T-helper 17 cell (primary cell): ENCODE measurements at places on chromosomes 6 and 20.

GRCh38 chr6:17211101-17211500, 70.1 kb upstream of the RBM24 start:
- H3K4me1 ChIP-seq = no peaks in the 10 kb centered on the region
- H3K27ac ChIP-seq = no peak overlapping the region
- H3K27me3 ChIP-seq = peaks cover 5% of the 10 kb centered on the region
- H3K36me3 ChIP-seq = no peaks in the 10 kb centered on the region
- H3K4me3 ChIP-seq = no peak overlapping the region

DNA sequence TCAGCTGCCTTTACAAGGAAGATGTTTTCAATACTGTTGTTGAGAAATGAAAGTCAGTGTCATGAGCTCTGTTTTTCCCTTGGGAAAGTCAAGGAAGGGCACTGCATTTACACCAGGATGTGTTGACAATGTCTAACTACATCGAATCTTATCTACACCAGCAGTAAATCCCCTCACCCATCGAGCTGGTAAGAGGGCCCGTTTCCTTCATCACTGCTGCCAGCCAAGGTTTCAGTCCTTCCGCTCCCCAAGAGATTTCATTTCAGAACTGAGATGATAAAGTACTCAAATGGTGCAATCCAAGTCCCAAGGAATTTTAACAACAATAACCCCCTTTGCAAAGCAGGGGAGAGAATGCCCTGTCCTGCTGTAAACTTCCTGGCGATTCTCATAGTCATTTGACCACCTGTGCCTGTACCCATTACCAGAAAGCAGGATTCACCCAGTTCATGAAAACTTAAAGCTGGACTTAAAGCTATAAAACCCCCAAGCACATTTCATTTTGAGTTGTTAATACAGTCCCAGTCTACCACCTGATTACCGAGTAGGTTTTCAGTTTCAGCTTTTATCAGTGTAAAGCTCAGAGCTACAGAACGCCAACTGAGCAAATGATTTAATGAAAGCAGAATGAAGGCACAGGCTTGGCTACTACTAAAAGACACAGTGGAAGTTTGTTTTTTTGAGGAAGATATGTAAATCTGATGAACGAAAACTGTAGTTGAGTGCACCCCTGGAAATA, 122.5 kb upstream of the TAB2 start:
- peaks cover 16% of the 10 kb centered on the region for H3K4me1 ChIP-seq
- peak overlapping the region; percentile 51 for H3K27ac ChIP-seq
- peak overlapping the region; percentile 58 for H3K4me3 ChIP-seq
- H3K27me3 ChIP-seq = no peaks in the 10 kb centered on the region

GRCh38 chr20:5069141-5069806, 50.5 kb downstream of the PCNA start:
- H3K27me3 ChIP-seq = no peaks in the 10 kb centered on the region
- no peaks in the 10 kb centered on the region for H3K36me3 ChIP-seq
- peaks cover 8% of the 10 kb centered on the region for H3K4me1 ChIP-seq

DNA sequence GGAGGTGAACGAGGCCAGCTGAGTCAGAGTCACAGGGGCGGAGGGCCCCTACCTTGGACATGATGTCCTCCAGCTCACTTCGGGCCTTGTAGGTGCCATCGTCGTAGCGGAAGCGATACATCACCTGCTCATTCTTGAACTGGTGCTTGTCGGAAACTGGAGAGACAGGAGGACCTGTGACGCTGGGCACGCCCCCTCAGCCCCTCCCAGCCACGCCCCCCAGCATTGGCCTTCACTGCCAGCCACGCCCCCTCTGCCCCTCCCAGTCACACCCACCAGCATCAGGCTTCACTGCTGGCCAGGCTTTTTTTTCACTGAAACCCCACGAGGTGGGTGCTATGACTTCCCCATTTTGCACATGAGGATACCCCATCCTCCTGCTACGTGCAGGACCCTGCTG, 148.2 kb downstream of the PREX1 start:
- H3K27ac ChIP-seq = no peak overlapping the region
- no peaks in the 10 kb centered on the region for H3K27me3 ChIP-seq
- H3K4me3 ChIP-seq = no peak overlapping the region
- no peak for DNase-seq
- H3K4me1 ChIP-seq = peaks cover 7% of the 10 kb centered on the region

DNA sequence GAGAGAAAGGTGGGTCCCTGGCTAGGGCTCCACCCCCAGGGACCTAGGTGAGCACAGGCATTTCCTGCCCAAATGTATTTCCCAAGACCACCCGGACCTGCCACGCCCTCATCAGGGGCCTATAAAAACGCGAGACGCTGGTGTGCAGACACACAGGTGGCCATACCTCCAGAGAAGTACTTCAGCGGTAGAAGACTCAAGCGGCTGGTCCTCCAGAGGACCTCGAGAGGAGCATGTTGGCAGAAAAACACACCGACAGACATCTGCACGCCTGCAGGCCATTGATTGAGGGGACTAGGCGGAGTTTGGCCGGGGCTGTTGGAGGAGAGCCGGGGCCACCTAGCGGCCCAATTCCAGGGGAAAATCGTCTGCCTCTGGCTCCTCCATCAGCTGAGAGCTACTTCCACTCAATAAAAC, 695.8 kb upstream of the MMS22L start:
- no peak overlapping the region for H3K4me3 ChIP-seq
- no peak for DNase-seq
- H3K27ac ChIP-seq = no peak overlapping the region
- no peaks in the 10 kb centered on the region for H3K36me3 ChIP-seq

- peaks cover 21% of the 10 kb centered on the region for H3K27me3 ChIP-seq
- peaks cover 5% of the 10 kb centered on the region for H3K4me1 ChIP-seq
- H3K4me3 ChIP-seq = no peak overlapping the region
- H3K27ac ChIP-seq = no peak overlapping the region
Measured at GRCh38 chr20:59585714-59586409, 18.5 kb upstream of the PHACTR3 start.

GRCh38 chr6:36755435-36756348, 58.1 kb downstream of the RAB44 start:
- no peaks in the 10 kb centered on the region for H3K27me3 ChIP-seq
- DNase-seq = peak; percentile 80
- no peaks in the 10 kb centered on the region for H3K36me3 ChIP-seq
- H3K4me3 ChIP-seq = peak overlapping the region; percentile 83
- H3K27ac ChIP-seq = peak overlapping the region; percentile 100

GRCh38 chr20:689947-690346, 14.3 kb upstream of the SCRT2 start:
- no peaks in the 10 kb centered on the region for H3K36me3 ChIP-seq
- no peak for DNase-seq
- H3K27ac ChIP-seq = no peak overlapping the region
- H3K4me3 ChIP-seq = no peak overlapping the region

GRCh38 chr6:111428811-111429210, 54.2 kb downstream of the REV3L start:
- H3K4me1 ChIP-seq = peaks cover 35% of the 10 kb centered on the region
- DNase-seq = no peak
- no peak overlapping the region for H3K4me3 ChIP-seq
- no peaks in the 10 kb centered on the region for H3K27me3 ChIP-seq

DNA sequence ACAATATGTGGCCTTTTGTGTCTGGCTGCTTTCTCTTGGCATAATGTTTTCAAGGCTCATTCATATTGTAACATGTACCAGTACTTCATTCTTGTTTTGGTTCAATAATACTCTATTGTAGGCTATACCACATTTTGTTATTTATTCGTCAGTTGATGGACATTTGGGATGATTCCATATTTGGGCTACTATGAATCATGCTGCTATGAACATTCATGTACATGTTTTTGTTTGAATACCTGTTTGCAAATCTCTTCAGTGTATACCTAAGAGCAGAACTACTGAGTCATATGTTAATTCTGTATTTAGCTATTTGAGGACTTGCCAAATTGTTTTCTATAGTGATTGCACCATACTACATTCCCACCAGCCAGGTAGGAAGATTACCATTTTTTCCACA, 259.9 kb downstream of the GMPR start:
- H3K27me3 ChIP-seq = no peaks in the 10 kb centered on the region
- H3K4me1 ChIP-seq = peaks cover 27% of the 10 kb centered on the region
- no peaks in the 10 kb centered on the region for H3K36me3 ChIP-seq
- no peak overlapping the region for H3K4me3 ChIP-seq
- DNase-seq = no peak

DNA sequence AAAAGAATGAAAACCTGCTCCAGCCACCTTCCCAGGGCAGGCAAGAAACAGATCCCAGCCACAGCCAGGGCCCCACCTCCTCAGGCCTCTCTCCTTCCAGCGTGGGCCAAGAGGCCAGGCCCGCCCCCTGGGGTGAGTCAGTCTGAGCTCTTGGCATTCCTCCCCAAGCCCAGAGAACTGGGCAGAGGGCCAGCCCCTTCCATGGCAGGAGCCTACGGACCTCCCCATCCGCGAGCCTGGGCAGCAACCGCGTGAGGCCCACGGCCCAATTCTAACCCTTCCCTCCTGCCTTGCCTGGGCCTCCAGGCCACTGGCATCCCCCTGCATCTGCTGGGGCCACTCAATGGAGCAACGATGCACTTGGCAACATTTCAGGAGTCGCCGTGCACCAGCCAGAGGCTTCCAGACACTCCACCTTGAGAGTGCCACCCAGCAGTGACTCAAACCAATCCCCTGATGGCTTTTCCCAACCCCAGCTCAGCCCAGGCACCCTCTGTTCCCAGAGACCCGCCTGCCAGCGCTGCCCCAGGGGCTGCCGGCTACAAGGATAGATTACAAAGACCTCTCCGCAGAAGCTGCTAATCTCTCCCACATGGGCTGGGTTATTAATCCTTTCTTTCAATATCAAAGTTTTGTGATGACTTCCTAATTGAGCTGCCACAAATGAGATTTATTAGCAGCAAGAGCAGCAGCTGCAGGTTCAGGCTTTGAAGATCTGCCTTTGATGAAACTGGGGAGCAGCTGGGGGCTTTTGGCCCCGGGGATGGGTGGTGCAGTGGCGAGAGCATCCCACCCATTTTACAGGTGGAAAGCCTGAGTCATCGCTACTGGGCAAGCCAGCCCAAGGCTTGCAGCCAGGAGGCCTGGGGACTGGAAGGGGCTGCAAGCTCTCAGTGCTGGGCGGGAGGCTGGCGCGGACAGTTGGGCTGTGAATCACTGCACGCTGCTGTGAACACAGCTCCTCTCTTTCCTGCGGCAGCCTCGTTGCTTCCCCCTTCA, 85.7 kb downstream of the NFATC2 start:
- DNase-seq = no peak
- no peaks in the 10 kb centered on the region for H3K27me3 ChIP-seq
- peaks cover 29% of the 10 kb centered on the region for H3K4me1 ChIP-seq
- no peak overlapping the region for H3K4me3 ChIP-seq
- peaks cover 19% of the 10 kb centered on the region for H3K36me3 ChIP-seq

DNA sequence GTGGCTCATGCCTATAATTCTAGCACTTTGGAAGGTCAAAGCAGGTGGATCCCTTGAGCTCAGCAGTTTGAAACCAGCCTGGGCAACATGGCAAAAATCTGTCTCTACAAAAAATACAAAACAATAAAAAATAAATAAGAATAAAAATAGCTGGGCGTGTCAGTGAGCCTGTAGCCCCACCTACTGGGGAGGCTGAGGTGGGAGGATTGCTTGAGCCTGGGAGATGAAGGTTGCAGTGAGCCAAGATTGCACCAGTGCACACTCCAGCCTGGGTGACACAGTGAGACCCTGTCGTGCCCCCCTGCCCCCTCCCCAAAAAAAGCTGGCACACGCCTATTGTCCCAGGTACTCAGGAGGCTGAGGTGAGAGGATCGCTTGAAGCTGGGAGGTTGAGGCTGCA, 35.1 kb upstream of the SRPK1 start:
- H3K27ac ChIP-seq = no peak overlapping the region
- H3K4me3 ChIP-seq = no peak overlapping the region
- DNase-seq = no peak
- H3K27me3 ChIP-seq = peaks cover 37% of the 10 kb centered on the region
- no peaks in the 10 kb centered on the region for H3K4me1 ChIP-seq
- H3K36me3 ChIP-seq = peaks cover 6% of the 10 kb centered on the region

DNA sequence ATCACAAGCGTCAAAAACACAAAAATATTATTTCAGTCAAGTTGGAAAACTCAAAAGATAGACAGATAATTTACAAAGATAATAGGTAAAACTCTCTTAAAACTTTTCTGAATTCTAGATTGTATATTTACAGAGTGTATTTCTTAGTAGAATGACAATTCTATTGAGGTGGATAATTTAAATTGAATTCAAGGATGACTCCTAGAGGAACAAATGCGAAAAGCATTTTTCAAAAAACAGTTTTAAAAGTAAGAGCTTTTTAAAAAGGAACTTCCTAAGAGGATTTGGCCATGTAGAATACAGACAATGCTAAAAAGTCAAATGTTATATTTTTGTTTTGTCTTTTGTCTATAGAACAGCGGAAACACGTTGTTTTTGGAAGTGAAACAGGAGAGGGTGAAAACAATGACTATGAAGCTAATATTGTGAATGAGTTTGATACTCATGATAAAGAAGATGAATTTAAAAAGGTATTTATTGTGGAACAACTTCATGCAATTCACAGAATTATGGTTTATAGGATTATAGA, 90.1 kb downstream of the DNAH8 start:
- peaks cover 2% of the 10 kb centered on the region for H3K36me3 ChIP-seq
- no peak for DNase-seq
- H3K27ac ChIP-seq = no peak overlapping the region
- H3K4me1 ChIP-seq = no peaks in the 10 kb centered on the region
